AG04449 (cell line): ENCODE measurements at places on chromosomes 13 and 19.

DNA sequence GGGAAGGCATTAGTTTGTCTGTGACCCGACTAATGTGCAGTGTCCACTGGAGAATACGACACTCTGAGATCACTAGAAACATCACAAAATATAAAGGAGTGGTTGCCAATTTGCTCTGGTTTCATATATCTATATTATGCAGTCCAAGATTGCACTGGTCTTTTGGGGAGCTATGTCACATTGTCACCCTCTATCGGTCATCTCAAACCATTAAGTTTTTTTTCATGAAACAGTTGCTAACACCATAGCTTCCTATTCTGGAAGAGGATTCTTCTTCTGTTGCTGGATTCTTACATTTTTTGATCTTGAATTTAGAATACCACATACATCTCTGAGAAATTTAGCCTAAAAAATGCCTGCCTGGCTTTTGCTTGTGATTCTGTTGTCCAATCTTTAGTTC lies 168.6 kb downstream of the LACC1 start:
- no peak for DNase-seq

- DNase-seq, result no peak
These were observed 105.1 kb downstream of the UQCRFS1 start for GRCh38 chr19:29107831-29108230.

DNA sequence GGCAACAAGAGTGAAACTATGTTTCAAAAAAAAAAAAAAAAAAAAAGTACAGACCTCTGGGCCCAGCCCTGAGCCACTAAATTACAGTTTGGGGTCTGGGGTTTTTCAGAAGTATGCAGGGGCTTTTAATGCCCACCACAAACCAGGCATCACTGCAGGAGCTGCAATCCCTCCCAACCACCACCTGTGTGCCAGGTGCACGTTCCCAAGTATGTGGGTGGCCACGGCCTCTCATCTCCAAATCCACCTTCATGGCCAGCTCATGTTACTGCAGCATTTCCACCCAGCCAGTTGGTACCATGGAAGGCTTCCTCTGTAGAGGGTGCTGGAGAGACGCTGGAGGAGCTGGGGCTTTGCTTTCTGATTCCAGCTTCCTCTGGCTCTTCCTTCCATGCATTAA lies 26.5 kb downstream of the CEP89 start:
- DNase-seq, result no peak

DNA sequence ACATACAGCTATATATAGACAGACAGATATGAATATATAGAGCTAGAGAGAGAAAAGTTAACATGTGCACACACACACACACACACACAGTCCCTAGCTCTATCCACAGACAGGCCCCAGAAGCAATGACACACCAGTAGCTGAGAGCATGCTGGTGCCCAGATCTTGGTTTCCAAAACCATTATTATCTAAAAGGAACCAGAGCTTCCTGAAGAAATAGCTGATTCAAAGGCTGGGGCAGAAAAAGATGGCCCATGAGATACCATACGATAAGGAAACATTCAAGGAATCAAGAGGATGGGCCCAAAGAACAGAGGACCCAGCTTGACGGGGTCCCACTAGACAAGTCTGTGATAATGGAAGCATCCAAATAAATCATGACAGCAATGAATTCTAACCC lies 53.4 kb downstream of the ABCC4 start:
- no peak for DNase-seq

DNA sequence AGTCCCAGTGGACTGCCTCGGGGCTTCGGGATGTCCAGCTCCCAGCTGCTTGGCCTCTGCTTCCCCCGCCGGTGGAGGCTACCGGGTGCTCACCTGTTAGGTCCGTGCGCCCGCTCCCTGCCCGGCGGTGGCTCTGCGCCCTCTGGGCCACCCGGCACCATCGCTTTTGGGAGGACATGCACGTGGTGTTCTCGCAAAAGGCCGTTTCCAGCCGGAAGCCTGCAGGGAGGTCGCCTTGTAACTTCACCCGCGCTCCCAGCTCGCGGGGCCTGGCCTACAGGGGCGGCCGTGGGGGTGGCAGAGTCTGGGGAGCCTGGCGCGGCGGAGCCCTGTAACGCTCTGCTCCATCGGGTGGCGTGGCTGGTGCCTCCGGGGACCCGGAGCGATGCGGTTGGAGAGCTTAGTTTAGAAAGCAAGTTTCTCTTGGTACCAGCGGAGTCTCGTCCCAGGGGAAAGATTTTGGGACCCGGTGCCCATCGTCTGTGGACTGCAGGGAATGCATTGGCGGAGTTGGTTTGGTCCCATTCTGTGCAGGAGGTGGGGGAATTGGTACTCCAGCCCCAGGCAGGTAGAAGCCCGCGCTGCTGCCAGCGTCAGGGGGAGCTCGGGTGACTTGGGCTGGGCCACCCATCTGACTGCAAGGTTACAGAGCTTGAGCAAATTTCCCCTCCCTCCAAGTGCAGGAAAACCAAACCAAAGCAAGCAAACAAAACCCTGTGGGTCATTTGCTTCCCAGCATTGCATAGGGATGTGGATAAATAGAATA lies 673 bp downstream of the SPATA13 start:
- no peak for DNase-seq

DNA sequence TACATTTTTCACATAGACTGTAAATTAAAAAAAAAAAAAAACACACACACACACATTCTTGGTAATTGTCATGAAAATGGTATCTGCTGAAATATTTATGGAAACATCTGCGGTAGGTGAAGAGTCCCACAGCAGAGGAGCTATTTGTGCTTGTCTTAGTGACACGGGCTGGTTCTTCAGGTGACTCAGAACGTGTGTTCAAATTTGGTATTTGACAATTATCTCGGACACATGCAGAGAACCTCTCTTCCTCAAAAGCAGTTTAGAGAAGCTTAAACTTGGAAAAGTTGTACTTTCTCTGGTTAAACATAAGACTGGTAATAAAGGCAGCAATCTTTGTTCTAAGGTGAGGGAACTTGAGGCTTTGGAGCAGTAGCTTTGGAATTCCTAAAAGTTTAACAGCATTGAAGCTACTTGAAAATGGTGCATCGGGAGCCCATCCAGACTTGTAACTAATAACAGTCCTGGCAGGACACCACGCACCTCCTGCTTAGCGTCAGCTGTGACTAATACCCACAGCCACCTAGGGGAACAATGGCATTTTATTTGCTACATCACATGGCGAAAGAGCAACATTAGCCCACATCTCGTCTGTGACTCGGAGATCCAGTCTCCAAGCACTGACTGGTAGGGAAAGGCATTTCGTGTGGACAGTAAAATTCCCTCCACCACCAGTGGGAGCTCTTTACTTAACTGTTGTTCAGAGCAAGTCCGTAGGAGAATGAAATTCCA lies 1505.1 kb upstream of the SLC10A2 start:
- DNase-seq, result peak; percentile 45

DNA sequence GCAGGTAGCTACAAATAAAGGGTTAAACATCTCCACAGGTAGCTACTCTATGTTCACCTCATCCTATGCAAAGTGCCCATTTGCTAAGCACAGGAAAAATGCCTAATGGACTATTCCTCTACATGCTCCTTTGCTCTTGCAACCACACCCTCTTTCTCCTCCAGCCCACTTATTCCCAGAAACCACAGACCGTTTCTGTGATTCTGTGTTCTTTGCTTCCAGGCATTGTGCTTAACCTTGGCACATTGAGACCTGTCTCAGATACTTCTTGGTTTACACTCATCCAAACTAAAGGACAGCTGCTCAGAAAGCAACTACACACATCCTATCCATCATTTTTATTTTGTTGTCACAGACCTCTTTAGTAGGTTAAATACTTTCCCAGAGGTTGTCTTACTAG lies 785.0 kb upstream of the MIR17HG start:
- DNase-seq, result no peak

DNA sequence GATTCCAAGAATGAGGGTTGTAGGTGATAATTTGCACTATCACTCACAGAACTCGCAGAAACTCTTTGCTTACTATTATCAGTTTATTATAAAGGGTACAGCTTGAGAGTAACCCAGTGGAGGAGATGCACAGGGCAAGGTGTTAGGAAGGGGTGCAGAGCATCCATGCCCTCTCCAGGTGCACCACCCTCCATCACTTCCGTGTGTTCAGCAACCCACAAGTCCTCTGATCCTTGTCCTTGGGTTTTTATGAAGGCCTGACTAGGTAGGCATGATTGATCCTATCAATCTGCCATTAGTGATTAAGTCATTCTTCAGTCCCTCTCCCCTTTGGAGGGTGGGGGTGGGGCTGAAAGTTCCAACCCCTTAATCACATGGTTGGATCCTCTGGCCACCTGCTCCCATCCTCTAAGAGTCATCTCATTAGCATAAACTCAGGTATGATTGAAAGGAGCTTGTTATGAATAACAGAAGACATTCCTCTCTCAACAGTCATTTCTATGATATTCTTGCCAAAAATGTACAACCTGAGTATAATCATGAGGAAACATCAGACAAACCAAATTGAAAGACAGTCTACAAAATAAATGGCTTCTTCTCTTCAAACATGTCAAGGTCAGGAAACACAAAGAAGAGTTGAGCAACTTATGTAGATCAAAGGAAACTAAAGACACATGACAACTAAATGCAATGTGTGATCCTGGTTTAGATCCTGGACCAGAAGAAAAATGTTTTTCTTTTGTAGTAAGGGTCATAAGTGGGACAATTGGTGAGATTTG lies 225.4 kb downstream of the PCCA start:
- no peak for DNase-seq

DNA sequence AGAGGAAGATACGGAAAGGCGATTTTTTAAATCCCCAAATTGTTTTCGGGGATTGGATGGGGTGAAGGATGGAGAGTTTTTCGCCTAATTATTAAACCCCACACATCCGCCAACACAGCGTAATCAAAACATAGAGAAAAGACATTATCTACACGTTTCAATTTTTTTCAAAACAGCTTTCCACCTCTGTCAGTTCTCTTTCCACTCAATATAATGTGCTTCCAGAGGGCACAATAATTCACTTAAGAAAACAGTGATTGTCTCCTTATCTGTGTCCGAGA lies 435 bp upstream of the OBI1 start:
- no peak for DNase-seq

DNA sequence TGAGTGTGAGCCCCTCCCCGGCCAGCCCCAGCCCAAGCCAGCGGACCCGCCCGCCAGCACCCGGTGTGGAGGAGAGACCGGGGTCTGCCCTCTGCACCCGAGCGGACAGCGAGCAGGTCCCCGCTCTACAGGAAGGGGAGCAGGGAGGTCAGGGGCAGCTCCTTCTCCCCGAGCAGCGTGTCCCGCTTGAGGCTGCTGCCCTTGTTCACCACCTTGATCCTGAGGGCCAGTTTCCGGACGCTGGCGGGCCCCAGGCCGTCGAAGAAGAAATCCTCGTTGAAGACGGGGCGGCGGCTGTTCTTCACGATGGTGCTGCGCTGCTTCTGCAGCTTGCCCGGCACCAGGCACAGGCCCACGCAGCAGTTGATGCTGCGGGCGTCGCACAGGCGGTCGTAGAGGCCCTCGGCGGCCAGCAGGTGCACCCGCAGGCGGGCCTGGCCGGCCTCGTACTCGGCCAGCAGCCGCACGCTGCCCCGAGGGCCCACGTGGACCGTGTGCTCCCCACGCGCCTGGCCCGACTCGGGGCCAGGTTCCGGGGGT lies 1.9 kb downstream of the C2CD4C start:
- DNase-seq, result no peak

- DNase-seq, result no peak
These were observed 23.0 kb downstream of the IER2 start for GRCh38 chr19:13173139-13173737.

DNA sequence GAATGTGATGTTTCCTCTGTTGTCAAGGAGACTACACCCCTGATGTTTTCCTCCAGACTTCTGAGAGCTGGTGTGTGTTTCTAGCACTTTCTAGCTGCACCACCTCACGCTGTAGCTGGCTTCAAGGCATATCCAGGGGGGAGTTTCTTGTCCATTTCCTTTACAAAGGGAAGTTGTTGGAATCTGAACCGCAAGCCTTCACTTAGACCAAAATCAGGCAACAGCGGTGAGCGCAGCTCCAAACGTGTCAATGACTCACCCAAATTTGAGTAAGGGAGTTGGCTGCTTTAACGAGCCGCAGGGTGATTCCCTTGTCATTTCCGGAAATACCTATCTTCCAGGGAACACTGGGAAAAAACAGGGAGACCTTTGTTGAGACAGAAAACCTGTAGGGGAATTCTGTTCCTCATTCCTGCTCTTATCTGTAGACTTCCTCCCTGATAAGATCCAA lies 2.5 kb downstream of the LDLR start:
- peak; percentile 63 for DNase-seq

DNA sequence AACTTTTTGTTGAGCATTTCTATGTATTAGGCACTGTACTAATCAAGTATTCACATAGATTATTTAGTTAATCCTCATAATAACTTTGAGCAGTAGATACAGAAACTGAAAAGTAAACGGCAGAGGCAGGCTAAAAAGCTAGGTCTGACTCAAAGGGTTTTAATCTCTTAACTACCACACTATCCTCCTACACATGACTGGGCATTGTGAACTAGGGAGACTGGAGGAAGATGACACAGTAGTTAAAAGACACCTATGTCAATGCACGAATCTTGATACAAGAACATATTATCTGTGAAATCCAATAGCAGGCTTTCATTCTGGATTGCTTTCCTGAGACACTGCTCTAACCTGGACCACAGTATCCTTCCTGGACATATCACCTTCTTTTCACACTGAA lies 36.3 kb downstream of the MICU2 start:
- no peak for DNase-seq

DNA sequence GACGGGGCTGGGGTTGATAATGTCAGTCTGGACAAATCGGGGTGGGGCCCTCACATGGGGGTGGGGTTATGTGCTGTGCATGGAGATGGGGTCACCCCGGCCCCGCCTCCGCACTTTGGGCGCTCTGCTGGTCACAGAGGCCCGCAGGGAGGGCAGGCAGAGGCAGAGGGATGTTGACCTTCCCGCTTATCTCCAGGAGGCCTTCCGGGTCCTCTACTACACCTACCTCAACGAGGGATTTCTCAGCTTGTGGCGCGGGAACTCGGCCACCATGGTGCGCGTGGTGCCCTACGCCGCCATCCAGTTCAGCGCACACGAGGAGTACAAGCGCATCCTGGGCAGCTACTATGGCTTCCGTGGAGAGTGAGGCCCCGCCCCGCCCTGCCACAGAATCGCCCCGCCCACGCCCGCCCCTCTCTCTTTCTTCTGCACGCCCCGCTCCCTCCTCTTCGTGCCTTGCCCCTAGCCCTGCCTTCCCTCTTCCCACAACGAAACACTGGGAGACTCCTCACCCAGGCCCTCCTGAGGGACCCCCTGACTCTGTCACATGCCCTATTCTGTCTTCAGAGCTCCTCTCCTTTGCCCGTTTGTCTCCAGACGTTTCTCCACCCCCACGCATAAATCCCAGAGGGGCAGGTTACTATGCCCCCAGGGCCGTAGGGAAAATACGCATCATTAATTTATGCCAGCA lies 32.8 kb downstream of the TMEM161A start:
- DNase-seq, result no peak

- no peak for DNase-seq
These were observed 1.3 kb downstream of the IRF3 start for GRCh38 chr19:49664171-49665035.
